ENCODE measurements at places on chromosomes 3 and 15. TPM values are rescaled to one million over a fixed set of nuclear protein-coding genes. Genes with fewer than 3 reads are reported as not detected.
A peak's percentile ranks its signal among the peaks of the same experiment; 100 is the strongest.

- no peak overlapping the region for H3K27ac ChIP-seq
- H3K27me3 ChIP-seq, result no peaks in the 10 kb centered on the region
- no peak overlapping the region for H3K4me3 ChIP-seq
- H3K4me1 ChIP-seq, result no peaks in the 10 kb centered on the region
These were observed 1226.4 kb downstream of the NSUN3 start for GRCh38 chr3:95289295-95289694.

- no peak overlapping the region for H3K4me3 ChIP-seq
- DNase-seq, result no peak
- peaks cover under 1% of the 10 kb centered on the region for H3K36me3 ChIP-seq
These were observed 25.1 kb upstream of the APH1B start for GRCh38 chr15:63252292-63252691.

IQCH gene
- 2.4 TPM for polyA plus RNA-seq

GRCh38 chr3:126161309-126161708 lies 19.1 kb downstream of the ALDH1L1 start:
- no peak for DNase-seq
- no peaks in the 10 kb centered on the region for H3K36me3 ChIP-seq
- H3K27ac ChIP-seq, result no peak overlapping the region
- no peaks in the 10 kb centered on the region for H3K27me3 ChIP-seq
- H3K4me3 ChIP-seq, result no peak overlapping the region
- H3K4me1 ChIP-seq, result no peaks in the 10 kb centered on the region

KIF7 gene
- polyA plus RNA-seq, result not detected

GRCh38 chr3:8647137-8647985 lies 2.8 kb upstream of the SSUH2 start:
- no peaks in the 10 kb centered on the region for H3K36me3 ChIP-seq
- H3K4me1 ChIP-seq, result no peaks in the 10 kb centered on the region
- H3K27ac ChIP-seq, result no peak overlapping the region
- no peak overlapping the region for H3K4me3 ChIP-seq
- DNase-seq, result no peak

GRCh38 chr3:135865553-135865952 lies 100.0 kb upstream of the PPP2R3A start:
- DNase-seq, result no peak
- no peaks in the 10 kb centered on the region for H3K36me3 ChIP-seq
- no peaks in the 10 kb centered on the region for H3K27me3 ChIP-seq

CRTC3 gene
- 40.5 TPM for polyA plus RNA-seq

DNA sequence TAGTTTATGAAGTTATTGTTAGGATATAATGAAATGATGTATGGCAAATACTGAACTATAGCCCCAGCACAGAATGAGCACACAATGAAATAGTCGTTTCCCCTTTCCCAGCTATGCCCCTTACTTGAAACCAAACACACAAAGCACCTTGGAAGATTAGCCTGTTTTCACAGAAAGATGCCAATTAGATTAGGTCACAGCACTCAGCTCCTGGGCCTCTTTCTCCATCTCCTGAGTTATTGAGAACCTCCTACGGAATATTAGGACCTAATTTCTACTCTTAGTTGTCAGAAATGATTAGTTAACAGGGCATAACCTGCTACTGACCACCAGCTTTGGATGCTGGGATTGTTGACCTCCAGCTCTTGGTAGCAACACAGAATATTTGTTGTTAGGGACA lies 269.4 kb upstream of the ROPN1 start:
- no peaks in the 10 kb centered on the region for H3K4me1 ChIP-seq
- DNase-seq, result no peak
- H3K27ac ChIP-seq, result no peak overlapping the region

CEP19 gene
- 10.7 TPM for polyA plus RNA-seq

HYAL1 gene
- polyA plus RNA-seq, result 0.12 TPM

- DNase-seq, result no peak
- peaks cover 9% of the 10 kb centered on the region for H3K4me1 ChIP-seq
- H3K4me3 ChIP-seq, result no peak overlapping the region
- peaks cover 4% of the 10 kb centered on the region for H3K36me3 ChIP-seq
These were observed 61.9 kb downstream of the EIF3J start for GRCh38 chr15:44598892-44599291.

DNA sequence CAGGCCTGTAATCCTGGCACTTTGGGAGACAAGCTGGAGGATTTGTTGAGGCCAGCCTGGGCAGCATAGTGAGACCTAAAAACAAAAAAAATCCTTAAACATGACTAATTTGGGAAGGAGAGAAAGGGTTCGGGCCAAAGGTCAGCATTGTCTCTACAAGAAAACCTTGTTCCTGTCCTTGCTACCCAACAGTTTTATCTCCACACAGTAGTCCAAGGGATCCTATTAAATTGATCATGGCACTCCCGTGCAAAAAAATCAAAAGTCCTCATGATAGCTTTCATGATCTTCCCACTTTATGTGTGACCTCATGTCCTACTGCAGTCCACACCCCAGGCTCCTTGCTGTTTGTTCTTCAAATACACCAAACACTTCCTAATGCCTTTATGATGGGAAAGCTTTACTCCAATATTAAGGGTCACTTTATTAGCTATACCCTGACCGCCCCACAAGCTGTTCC lies 4.2 kb downstream of the RPL15 start:
- no peak overlapping the region for H3K4me3 ChIP-seq
- H3K27ac ChIP-seq, result no peak overlapping the region
- no peak for DNase-seq
- peaks cover 8% of the 10 kb centered on the region for H3K4me1 ChIP-seq
- H3K36me3 ChIP-seq, result no peaks in the 10 kb centered on the region

SEMA6D gene
- polyA plus RNA-seq, result not detected

DNA sequence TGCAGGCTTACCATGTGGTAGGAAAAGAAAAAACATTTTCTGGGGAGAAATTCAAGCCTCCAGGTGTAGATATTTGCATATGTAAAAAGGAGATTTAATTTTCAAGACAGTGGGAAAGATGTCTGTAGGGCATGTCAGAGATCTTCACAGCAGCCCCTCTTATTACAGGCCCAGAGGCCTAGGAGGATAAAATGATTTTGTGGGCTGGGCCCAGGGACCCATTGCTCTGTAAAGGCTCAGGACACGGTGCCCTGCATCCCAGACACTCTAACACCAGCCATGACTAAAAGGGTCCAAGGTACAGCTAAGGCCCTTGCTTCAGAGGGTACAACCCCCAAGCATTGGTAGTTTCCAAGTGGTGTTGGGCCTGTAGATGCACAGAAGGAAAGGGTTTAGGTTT lies 680.1 kb downstream of the IGSF11 start:
- no peaks in the 10 kb centered on the region for H3K27me3 ChIP-seq
- no peaks in the 10 kb centered on the region for H3K4me1 ChIP-seq
- no peak overlapping the region for H3K27ac ChIP-seq
- DNase-seq, result no peak
- H3K36me3 ChIP-seq, result no peaks in the 10 kb centered on the region

DNA sequence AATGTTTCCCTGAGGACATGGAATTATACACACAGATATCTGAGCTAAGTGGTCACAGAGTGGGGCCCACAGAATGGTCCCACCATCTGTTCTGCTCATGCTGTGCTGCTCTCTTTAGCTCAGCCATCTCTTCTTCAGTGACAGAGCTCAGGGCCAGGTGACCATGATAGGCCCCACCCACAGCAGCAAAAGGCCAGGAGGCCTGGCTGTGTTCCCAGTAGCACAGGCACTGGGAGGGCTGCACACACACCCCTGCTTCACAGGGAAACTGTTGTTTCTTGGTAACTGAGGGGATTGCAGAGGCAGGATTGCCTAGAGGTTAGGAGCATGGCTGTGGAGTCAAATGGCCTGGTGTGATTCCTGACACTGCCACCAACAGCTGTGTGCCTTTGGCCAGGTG lies 4.8 kb upstream of the FBXW12 start:
- H3K36me3 ChIP-seq, result no peaks in the 10 kb centered on the region
- H3K4me3 ChIP-seq, result no peak overlapping the region
- DNase-seq, result no peak
- H3K27me3 ChIP-seq, result no peaks in the 10 kb centered on the region

DNA sequence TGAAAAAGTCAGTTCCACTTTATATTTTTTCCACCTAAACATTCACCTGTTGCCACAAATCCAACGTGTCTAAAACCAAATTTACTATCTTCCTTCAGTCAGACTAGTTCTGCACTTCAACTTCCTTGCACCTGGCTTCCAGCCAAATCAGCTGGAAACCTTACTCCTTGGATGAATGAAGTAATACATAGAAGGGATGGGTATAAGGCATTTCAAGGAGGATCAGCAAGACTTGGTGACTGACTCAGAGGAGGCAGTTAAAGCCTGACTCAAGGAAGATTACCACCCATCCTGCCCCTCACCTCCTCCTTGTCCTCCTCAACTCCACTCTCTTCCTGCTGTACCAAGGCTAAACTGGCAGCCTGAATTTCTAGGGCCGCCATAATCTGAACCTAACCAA lies 37.1 kb downstream of the QTRT2 start:
- no peak overlapping the region for H3K27ac ChIP-seq
- no peak for DNase-seq
- no peaks in the 10 kb centered on the region for H3K27me3 ChIP-seq
- no peaks in the 10 kb centered on the region for H3K36me3 ChIP-seq
- no peaks in the 10 kb centered on the region for H3K4me1 ChIP-seq
- H3K4me3 ChIP-seq, result no peak overlapping the region

GRCh38 chr15:34759347-34759746 lies 4.5 kb upstream of the GJD2 start:
- no peaks in the 10 kb centered on the region for H3K4me1 ChIP-seq
- H3K27me3 ChIP-seq, result no peaks in the 10 kb centered on the region
- H3K27ac ChIP-seq, result no peak overlapping the region
- H3K36me3 ChIP-seq, result no peaks in the 10 kb centered on the region

SENP2 gene
- 11.0 TPM for polyA plus RNA-seq

PTPN23 gene
- 4.0 TPM for polyA plus RNA-seq

GRCh38 chr3:188788621-188789081 lies 383.1 kb upstream of the TPRG1 start:
- H3K4me3 ChIP-seq, result no peak overlapping the region
- H3K27ac ChIP-seq, result no peak overlapping the region
- H3K27me3 ChIP-seq, result no peaks in the 10 kb centered on the region
- no peaks in the 10 kb centered on the region for H3K36me3 ChIP-seq
- H3K4me1 ChIP-seq, result peaks cover 14% of the 10 kb centered on the region

- H3K4me3 ChIP-seq, result no peak overlapping the region
- no peaks in the 10 kb centered on the region for H3K27me3 ChIP-seq
- no peak overlapping the region for H3K27ac ChIP-seq
- no peaks in the 10 kb centered on the region for H3K4me1 ChIP-seq
These were observed 2.1 kb downstream of the DZIP1L start for GRCh38 chr3:138113326-138113725.

- H3K27me3 ChIP-seq, result no peaks in the 10 kb centered on the region
- H3K4me3 ChIP-seq, result no peak overlapping the region
- no peak for DNase-seq
- no peak overlapping the region for H3K27ac ChIP-seq
These were observed 32.8 kb downstream of the TMEM212 start for GRCh38 chr3:171875923-171876412.

DNA sequence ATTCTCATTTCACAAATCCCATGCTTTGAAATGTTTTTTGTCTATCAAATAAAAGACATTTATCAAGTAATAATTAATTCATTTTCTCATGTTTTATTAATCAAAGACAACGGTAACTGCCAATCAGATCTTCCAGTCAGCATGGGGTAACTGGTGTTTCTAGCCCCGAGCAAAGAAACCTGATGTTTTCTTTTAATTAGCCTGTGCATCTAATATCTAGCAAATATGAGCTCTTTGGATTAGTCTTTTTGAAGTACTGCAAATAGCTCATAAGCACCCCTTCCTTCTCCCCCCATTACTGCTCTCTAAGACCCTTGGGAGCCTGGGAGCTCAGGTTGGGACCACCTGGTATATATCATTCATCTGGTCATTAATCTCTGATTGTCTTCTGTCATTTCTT lies 43.1 kb upstream of the SRGAP3 start:
- H3K4me3 ChIP-seq, result no peak overlapping the region
- H3K27ac ChIP-seq, result no peak overlapping the region
- no peak for DNase-seq
- no peaks in the 10 kb centered on the region for H3K36me3 ChIP-seq

GOLGA6A gene
- polyA plus RNA-seq, result 0.14 TPM

GRCh38 chr15:73081321-73081958 lies 29.2 kb downstream of the NEO1 start:
- no peak overlapping the region for H3K27ac ChIP-seq
- peak; percentile 56 for DNase-seq
- no peak overlapping the region for H3K4me3 ChIP-seq
- H3K4me1 ChIP-seq, result no peaks in the 10 kb centered on the region

DNA sequence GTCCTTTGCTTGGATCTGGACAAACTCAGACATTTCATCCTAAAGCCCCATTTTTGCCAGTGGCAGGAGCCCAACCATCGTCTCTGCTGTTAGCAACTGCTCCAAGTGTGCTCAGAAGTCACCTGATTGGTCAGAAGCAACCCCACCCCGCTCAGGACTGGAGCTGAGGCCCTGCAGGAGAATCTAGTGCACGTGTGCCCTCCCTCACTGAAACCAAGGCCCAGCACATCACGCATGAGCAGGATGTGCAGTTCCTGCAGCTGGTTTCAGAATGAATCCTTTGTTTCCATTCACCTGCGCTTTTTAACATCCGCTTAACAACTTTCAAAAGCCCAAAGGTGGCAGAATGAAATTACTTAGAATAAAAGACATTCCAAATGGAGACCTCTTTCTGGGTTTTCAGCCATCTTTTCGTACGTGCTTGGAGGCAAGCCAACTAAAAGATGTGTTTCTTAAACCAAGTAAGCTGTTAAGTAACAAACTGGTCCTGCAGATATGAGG lies 81.2 kb downstream of the SRGAP3 start:
- no peak overlapping the region for H3K4me3 ChIP-seq
- no peaks in the 10 kb centered on the region for H3K36me3 ChIP-seq
- H3K4me1 ChIP-seq, result peaks cover 33% of the 10 kb centered on the region
- peak overlapping the region; percentile 29 for H3K27ac ChIP-seq
- H3K27me3 ChIP-seq, result no peaks in the 10 kb centered on the region

- H3K27me3 ChIP-seq, result no peaks in the 10 kb centered on the region
- no peak overlapping the region for H3K27ac ChIP-seq
- no peaks in the 10 kb centered on the region for H3K36me3 ChIP-seq
- H3K4me1 ChIP-seq, result peaks cover 8% of the 10 kb centered on the region
These were observed 127.1 kb upstream of the RBMS3 start for GRCh38 chr3:29153811-29154210.

GRCh38 chr15:98803228-98804056 lies 155.1 kb downstream of the IGF1R start:
- DNase-seq, result no peak
- H3K36me3 ChIP-seq, result no peaks in the 10 kb centered on the region
- no peaks in the 10 kb centered on the region for H3K27me3 ChIP-seq
- H3K4me3 ChIP-seq, result no peak overlapping the region
- no peaks in the 10 kb centered on the region for H3K4me1 ChIP-seq

DNA sequence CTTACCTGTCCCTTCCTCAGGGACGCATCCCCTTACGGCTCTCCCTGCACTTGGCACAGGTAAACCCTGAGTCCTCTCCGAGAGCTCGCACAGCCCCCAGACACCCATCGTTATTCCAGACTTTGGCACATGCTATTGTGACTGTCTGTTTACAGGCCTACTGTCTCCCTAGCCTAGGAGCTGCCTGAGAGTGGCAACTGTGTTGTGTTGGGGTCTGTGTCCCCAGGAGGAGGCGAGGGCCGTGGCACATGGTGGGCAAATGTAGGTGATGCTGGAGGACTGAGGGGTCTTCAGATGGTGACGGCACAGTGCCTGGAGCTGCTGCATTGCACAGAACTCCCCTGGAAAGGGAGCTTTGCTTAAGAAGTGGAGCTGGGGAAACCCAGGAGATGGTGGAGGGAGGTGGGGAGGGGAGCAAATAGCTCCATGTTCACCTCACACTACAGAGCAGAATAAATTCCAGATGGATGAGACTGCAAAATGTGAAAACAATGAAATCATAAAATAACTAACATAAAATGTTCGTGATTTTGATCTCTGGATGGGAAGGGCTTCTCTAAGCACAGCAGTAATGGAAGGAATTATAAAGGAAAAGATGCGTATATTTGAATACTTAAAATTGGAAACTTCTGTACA lies 96.5 kb downstream of the SMAD6 start:
- no peak overlapping the region for H3K27ac ChIP-seq
- no peaks in the 10 kb centered on the region for H3K36me3 ChIP-seq
- no peak overlapping the region for H3K4me3 ChIP-seq
- H3K4me1 ChIP-seq, result no peaks in the 10 kb centered on the region
- no peak for DNase-seq

ARHGEF26 gene
- 0.35 TPM for polyA plus RNA-seq

CRABP1 gene
- polyA plus RNA-seq, result not detected

Measured in naive thymus-derived CD4-positive, alpha-beta T cell (primary cell).